ENCODE measurements at places on chromosomes 13 and 19.

DNA sequence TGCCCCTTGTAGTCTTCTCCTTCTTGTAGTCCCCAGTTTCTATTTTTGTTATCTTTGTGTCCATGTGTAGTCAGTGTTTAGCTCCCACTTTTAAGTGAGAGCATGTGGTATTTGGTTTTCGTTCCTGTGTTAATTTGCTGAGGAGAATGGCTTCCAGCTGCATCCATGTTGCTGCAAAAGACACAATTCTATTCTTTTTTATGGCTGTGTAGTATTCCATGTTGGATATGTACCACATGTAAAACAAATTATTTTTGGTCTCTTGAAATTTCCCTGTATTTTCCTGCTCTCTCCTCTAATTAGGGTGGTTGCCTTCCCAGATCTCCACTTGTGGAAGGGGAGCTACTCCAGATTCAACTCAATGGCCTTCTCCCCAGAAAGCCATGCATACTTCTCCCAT is 813.8 kb downstream of the UQCRFS1 start:
- DNase-seq: no peak

DNA sequence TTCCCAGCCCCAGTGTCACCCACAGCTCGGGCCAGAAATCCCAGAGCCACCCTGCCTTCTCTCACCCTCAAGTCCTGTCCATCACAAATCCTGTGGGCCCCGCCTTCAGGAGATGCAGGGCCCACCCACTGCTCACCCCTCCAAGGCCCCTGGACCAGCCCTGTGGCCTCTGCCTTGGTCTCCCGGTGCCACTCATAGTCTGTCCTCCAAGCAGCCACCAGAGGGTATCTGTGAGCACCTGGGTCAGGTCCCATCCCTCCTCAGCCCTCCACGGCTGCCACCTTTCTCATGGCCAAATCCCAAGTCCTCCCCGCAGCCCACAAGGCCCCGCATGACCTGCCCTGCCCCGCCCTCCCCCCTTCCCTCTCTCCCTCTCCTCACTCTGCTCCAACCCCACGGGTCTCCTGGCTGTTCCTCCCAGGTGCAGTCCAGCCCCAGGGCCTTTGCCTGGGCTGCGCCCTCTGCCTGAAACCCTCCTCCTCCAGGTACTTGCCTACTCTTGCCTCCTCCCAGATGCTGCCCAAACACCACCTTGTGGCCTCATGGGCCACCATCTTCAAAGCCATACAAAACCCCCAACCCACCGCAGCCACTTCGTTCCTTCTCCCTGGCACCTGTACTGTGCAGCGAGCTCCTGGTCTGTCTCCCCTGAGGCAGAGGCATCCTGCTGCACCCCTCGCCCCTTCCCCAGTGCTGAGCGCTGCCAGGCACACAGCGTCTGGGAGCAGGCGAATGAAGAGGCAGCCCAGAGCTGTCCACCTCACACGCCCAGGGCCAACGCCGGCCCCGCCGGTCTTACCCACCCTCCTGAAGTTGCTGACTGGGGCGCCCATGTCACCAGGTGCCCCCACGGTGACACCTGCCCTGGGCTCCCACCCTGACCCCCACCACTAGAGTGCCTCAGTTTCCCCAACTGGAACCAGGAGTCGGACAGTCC is 13.2 kb upstream of the UQCR11 start:
- no peak for DNase-seq

- DNase-seq: no peak
Measured at GRCh38 chr13:110607675-110608224, 7.6 kb upstream of the NAXD start.

- DNase-seq: no peak
Measured at GRCh38 chr19:38849860-38850435, at the start of gene HNRNPL. HNRNPL (minus strand) TSS chr19:38849986; CDS start chr19:38849966, 20 bp downstream.

GRCh38 chr19:501646-502045 is 5.4 kb downstream of the MADCAM1 start:
- no peak for DNase-seq

DNA sequence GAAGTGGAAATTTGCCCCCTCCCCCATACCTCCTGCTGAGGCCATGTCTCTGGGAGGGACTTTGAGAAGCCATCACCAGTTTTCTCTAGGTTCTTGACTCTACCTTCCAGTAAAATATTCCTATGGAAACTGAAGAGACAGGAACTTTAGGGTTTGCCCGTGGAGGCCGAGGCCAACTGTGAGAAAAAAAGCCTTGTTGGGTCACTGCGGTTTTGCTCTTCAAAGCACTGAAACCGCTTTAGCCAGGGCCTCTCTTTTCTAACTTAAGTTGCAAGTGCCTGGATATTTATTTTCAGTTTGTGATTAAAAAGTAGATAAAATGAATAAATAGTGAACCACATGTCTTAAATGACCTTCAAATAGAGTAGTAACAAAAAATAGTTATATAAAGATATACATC is 159.7 kb upstream of the TSC22D1 start:
- DNase-seq: no peak

DNA sequence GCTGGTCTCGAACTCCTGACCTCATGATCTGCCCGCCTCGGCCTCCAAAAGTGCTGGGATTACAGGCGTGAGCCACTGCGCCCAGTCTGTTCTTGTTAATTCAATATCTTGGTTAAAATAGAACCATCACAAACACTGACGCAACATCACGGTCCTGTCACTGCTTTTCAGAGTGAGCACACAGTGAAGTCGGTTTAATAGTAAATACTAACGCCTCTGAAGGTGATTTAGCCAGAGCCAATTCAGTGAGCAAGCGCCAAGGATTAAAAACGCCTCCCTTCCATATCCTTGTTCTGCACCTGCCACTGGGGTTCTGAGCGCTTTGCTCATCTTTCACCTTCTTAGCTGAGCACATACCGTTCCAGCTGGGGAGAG is 30.3 kb downstream of the LAMP1 start:
- DNase-seq: no peak

DNA sequence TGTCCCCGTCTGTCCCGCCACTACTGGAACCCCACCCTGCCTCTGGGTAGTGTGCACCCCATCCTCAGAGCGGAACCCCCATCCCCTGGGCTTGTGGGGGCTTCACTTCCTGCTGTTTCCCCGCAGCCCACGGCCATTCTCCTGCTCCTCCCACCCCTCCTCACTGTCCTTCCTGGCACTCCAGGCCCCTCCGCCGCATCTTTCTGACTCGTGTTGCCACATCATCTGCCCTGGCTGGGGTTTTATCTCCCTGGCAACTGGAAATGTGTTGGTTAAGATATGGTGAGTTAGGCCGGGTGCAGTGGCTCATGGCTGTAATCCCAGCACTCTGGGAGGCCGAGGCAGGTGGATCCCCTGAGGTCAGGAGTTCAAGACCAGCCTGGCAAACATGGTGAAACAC is 37.3 kb downstream of the KDM4B start:
- DNase-seq: no peak

DNA sequence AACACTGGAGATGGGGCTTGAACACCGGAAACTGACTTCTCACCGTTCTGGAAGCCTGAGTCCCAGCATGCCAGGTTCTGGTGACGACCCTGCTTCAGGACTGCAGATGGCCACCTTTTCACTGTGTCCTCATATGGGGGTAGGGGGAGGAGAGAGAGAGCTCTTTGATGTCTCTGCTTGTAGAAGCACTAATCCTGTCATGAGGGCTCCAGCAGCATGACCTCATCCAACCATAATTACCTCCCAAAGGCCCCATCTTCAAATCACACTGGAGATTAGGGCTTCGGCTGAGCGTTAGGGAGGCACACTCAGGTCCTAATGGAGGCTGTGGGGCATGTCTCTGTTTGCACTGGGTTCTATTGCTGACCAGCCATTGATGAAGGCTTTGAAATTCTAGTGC is 255.3 kb downstream of the TEX29 start:
- no peak for DNase-seq

DNA sequence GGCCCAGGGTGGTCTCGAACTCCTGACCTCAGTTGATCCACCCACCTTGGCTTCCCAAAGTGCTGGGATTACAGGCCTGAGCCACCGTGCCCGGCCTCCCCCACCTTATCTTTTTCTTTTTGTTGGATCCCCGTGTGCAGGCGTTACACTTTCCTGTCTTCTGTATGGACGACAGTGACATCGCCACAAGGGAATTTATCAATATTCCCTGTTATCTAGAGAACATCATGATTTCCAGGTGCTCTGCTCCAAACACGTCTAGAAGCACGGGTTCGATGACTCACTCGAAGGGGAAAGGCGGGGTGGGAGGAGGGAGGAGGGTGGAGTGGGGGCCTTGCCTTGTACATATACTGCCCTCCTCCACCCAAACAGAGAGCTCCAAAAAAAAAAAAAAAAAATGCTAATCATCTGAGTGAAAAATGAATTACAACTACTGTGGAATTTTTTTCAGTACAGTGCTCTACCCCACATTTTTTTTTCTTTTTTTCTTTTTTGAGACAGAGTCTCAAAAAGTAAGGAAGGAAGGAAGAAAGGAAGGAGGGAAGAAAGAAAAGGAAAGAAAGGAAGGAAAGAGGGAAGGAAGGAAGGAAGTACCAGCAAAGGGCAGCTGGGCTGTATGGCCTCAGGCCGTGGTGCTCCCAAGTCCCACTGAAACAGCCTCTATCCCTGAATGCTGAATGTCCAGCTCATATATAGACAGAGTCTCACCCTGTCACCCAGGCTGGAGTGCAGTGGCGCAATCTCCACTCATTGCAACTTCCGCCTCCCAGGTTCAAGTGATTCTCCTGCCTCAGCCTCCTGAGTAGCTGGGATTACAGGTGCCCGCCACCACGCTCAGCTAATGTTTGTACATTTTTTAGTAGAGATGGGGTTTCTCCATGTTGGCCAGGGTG is 36.8 kb downstream of the INSR start:
- DNase-seq: no peak

All from tibial nerve (tissue), 4 donors.